Activated T-helper 17 cell treated with anti-CD3 and anti-CD28 coated beads, Interleukin-2, amount 50 U/mL, for 72 hours (primary cell): ENCODE measurements at places on chromosomes 6 and 20. TPM values are rescaled to one million over a fixed set of nuclear protein-coding genes. Genes with fewer than 3 reads are reported as not detected.

The LY6G5C gene
- 5.0 TPM for total RNA-seq

- ATAC-seq = no peak
Observed at GRCh38 chr6:39350723-39351505, 28.4 kb upstream of the KCNK16 start.

DNA sequence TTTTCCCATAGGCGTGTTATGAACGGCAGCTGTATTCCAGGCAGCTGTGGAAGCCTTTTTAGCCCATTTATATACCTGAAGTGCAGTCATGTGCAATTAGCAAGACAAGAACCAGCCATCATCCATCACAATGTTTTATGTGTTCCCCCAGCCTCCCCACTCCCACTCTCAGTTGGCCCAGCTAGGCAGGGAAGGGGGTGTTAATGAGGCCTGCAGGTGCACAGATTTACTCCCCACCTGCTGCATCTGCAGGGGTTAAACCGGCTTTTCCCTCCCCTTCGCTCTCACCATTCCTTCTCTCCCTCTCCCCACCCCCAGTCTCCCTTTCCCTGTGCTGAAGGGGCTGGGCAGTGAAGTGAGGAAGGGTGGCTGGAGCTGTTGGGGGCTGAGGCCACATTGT lies 149.8 kb upstream of the AKAP12 start:
- no peak for ATAC-seq

The MOXD1 gene
- total RNA-seq = not detected

The SLC22A3 gene
- total RNA-seq = not detected

The JPH2 gene
- 0.42 TPM for total RNA-seq

DNA sequence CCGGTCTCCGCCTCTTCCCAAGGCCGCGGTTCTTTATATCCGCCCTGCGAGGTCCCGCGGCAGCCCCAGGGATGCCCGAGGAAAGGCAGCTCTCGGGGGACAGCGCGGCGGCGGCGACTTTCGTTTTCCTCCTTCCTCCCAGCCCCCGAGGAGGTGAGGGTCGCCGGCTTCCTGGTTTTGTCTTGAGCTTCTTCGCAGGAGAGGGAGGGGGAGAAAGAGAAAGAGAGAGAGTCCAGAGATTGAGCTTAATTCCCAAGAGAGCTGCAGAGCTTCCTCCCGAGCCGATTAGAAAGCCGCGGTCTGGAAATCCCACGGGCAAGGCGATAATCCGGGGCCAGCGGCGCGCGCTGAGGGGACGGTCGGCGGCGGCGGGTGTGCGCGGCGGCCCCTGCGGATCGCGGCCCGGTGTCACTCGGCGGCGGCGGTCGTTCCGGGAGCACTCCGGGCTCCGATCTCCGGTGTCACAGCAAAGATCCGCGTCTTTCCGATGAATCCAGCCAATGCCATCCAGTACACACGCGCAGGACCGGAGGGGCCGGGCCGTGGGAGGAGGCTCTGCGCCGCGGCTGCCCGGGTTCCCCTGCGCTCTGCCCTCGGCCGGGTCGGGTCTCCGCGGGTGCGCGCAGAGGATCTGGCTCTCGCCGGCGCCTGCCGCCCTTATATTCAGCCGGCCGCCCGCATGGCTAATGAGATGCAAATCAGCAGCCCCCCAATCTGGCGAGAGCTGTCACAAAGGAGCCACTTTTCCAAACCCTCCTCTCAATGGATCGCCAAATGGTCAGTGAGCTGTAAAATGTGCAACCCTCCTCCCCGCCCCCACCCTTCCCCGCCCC lies at the start of gene DLL1:
Gene DLL1, minus strand, starts transcription at position 783 of the 833 bp plus-strand sequence. CDS start 939 bp downstream, outside the sequence.
- peak; percentile 21 for ATAC-seq

The FOXC1 gene
- not detected for total RNA-seq

DNA sequence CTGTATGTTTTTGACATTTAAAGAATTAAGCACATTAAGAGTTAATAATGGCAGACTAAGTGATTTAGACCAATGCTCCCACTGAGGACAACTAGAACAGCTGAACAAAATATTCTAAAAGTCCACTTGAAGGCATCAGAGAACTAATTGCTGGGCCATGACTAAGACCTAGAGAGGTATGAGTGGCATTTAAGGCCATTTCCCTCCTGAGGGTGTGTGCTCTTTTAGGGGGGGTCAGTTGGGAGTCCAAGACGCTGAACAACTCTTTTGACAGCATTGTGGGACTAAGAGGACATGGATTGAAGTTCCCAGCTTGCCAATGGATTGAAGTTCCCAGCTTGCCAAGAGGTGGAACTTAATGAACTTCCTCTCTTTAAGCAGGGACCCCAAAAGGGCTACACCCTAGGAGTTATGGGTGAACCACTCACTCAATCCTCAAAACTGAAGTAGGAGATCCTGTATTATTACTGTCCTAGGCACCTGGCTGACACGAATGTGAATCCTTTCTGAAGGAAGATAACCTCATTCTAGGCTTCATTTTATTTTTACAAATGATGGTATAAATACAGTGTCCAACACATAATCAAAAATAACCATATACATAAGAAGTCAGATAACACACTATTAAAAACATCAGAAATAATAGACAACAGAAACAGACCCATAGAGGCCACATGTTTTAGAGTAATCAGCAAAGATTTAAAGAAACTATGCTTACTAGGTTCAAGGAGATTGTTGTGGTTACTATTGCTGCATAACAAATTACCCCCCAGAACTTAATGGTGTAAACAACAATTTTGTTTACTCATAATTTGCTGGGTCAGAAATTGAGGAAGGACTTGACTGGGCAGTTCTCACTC lies 175.1 kb downstream of the VEGFA start:
- no peak for ATAC-seq

The DOP1A gene
- total RNA-seq = 8.9 TPM

- ATAC-seq = no peak
Observed at GRCh38 chr6:72424476-72424875, 197.4 kb upstream of the KCNQ5 start.

The SOBP gene
- total RNA-seq = not detected

- no peak for ATAC-seq
Observed at GRCh38 chr6:98633886-98634285, 200.5 kb upstream of the POU3F2 start.

The RBBP8NL gene
- total RNA-seq = not detected

The CCN2 gene
- not detected for total RNA-seq

DNA sequence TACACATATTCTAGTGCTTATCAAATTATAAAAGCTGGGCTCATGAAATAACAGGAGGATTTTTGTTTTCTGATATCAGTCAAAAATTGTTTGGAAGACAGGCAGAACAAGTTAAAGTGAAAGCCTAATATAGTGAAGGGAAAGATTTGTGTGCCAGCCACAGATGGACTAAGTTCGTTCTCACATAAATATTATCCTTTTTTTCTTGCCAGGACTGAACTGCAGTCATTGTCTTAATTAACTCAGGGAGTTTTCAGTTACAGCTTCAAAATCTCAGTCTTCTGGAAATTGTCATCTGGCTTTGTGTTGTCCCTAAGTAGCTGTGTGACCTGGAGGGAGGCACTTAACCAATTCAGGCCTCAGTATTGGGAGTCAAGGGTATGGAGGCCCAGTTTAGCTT lies 40.7 kb downstream of the PLCB4 start:
- ATAC-seq = no peak

The PMEPA1 gene
- total RNA-seq = 1.6 TPM

- peak; percentile 82 for ATAC-seq
Observed at GRCh38 chr6:36765594-36766398, 68.2 kb downstream of the RAB44 start.

DNA sequence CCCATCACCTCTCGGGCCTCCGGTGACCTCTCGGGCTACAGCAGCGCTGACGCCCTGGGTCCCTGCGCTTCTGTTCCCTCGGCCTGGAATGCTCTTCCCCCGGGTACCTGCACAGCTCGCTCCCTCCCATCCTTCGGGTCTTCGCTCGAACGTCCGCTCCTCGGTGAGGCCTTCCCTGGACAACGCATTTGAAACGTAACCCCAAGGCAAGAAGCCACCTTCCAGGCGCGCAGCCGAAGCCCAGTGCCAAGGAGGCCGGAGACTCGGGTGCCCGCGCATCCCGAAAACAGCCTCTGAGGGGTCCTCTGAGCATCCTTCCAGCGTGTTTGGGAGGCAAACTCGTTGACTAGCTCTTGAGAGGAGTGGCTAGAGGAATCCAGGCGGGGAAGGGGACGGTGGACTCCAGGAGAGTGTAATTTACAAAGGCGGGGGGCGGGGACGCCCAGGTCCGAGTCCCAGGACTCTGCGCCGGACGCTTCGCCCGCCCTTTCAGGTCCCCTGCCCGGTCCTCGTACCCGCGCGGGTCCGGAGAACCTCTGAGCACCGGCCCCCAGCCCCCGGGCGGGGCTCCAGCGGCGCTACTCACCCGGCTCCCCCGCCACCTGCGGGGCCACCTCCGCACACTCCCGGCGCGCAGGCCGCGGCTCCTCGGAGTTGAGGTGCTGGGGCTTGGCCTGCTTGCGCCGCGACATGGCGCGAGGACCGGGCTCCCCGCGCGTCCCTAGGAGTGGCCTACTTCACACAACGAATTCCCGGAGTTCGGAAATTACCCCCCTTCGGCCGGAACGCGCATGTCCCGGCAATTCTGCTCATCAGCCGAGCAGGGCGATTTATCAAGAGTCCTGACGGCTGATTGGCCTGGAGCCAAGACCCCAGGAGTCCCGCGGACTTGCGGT lies 86.8 kb downstream of the ZFP64 start:
- peak; percentile 19 for ATAC-seq
